ENCODE measurements at places on chromosomes 4 and X.

DNA sequence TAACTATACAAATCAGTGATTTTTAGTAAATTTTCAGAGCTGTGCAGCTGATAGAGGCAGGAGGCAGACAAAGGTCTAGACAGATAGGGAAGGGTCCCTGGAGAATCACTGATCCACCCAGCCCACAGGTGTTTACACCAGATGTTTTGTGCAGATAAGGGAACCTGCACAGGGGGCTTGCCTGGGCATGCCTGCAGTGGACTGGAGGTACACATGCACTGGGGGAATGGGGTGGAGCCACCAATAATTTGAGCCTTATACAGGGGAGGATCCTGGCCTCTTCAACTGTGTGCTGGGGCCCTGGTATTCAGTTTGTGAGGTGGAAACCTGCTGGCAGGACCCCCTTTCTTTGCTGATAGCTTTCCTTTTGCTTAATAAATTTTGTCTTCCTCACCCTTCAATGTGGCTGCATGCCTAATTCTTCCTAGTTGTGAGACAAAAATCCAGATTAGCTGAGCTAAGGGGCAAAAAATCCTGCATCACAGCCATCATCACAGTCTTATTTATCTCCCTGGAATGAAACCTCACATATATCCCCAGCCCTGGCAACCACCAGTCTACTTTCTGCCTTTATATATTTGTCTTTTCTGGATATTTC, 102.8 kb downstream of the KDM6A start:
- DNase-seq: no peak

- no peak for DNase-seq
Measured at GRCh38 chr4:7429601-7430078, 5.1 kb downstream of the PSAPL1 start.

GRCh38 chrX:76148753-76149152, 24.1 kb upstream of the PBDC1 start:
- no peak for DNase-seq

- DNase-seq: no peak
Measured at GRCh38 chr4:177803151-177803550, 360.9 kb upstream of the AGA start.

GRCh38 chr4:101356928-101357327, 9.6 kb upstream of the PPP3CA start:
- DNase-seq: no peak

GRCh38 chrX:112078606-112079005, 4.0 kb downstream of the TRPC5 start:
- DNase-seq: no peak

DNA sequence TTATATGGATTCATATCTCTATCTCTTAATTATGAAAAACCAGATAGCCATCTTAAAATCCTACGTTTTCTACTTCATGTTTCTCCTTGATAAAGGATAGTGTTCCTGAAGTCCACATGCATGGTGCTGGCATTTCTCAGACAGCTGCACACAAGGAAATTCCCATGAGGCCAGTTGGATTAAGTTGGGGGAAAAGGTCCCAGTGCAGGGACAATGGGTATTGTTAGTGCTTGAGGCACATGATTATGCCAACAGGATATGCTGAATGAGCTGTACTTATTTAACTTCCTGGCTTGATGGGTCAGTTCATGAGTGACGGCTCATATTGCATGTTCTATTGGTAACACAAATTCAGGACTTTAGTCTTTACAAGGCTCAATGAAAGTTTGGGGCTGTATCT, 913.9 kb upstream of the NDST4 start:
- DNase-seq: no peak

DNA sequence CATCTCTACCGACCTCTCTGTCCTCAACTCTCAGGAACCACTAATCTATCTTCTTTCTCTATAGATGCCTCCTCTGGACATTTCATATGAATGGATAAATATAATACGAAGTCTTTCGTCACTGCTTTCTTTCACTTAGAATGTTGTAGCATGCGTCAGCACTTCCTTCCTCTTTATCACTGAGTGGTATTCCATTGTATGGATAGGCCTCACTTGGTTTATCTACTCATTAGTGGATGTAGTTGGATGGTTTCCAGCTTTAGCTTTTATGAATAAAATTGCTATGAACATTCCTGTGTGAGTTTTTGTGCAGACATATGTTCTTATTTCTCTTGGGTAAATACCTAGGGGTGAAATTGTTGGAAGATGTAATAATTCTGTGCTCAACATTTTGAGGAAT, 528.2 kb upstream of the FAT1 start:
- no peak for DNase-seq

- no peak for DNase-seq
Measured at GRCh38 chrX:112913807-112914206, 73.2 kb upstream of the AMOT start.

DNA sequence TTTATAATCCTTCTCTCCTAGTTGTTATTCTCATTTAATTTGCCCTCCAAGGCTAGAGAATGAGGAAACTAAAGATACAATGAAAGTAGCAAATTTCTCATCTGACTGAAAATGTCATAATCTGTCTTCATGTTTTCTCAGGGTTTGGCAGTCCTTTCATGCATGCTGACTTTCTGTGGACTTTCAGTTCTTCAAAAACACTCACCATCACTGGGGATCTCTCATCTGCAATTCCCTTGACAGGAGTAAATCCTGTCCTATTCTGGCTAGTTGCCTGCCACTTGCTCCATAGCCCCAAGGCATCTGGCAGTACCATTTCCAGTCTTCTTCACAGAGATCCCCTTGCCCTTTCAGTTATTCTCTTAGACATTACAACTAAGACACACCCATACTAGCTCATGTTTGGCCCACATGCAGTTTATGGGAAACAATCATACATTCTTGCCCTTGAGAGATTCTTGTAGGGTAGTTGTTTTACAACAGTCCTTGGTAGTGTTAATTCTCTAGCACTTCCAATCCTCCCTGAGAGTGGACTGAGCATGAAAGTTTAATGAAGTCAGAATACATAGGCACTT, 449.7 kb upstream of the KLHL4 start:
- DNase-seq: no peak

GRCh38 chr4:32824336-32824735, 2104.2 kb downstream of the PCDH7 start:
- no peak for DNase-seq

- no peak for DNase-seq
Measured at GRCh38 chr4:166501941-166502382, 628.9 kb downstream of the TLL1 start.

- no peak for DNase-seq
Measured at GRCh38 chrX:120731386-120731785, 101.5 kb upstream of the C1GALT1C1 start.

DNA sequence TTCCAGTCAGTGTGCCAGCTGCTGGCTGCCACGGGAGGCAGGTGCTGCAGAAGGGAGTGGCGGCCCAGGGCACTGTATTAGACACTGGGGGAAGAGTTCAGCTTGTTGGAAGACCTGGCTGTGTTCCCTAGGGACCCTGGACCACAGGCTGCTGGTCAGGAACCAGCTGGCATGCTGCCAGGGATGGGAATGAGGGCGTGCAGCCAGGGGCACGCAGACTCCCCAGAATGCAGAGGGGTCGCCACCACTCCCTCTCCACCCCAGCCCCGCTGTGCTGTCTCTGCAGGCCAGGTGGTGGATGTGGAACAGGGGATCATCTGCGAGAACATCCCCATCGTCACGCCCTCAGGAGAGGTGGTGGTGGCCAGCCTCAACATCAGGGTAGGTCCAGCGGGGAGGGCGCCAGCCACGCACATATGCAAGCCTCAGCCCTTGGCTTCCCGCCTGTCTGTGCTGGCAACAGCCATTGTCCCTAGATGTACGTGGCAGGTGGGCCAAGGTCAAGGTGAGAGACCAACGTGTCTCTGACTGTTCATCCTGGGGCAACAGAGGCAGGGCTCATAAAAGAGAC, 12.3 kb downstream of the ABCD1 start:
- no peak for DNase-seq

GRCh38 chrX:106718709-106719108, 7.8 kb upstream of the RNF128 start:
- DNase-seq: no peak

DNA sequence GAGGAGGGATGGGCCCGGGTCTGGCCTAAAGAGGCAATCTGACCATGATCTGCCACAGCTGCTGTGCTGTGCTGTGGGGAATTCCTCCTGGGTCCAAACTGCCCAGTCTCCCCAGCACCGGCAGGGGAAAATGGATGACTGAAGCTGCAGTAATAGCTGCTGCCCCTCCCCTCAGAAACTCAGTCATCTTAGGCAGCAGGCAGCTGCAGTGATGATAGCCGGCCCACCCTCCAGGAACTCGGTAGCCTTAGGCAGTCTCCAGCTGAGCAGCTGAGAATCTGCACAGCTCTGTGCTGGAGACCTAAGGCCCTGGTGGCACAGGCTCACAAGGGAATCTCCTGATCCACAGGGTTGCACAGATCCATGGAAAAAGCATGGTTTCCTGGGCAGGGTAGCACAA, 113.4 kb upstream of the USP38 start:
- DNase-seq: no peak

DNA sequence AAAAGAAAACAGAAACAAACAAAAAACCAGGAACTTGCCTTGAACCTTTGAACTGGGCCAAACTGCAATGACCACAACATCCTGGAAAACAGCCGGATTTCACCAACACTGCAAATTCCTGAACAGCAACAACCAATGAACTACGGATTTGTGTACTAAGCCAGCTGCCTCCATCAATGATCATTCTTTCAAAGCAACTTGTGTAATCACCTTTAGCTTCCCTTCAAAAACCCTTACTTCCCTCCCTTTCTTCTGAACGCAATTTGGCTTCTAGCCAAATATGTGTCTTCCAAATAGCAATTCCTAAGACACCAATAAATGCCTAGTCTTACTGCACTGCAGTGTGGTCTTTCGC, 98.5 kb upstream of the FAM47C start:
- DNase-seq: no peak

DNA sequence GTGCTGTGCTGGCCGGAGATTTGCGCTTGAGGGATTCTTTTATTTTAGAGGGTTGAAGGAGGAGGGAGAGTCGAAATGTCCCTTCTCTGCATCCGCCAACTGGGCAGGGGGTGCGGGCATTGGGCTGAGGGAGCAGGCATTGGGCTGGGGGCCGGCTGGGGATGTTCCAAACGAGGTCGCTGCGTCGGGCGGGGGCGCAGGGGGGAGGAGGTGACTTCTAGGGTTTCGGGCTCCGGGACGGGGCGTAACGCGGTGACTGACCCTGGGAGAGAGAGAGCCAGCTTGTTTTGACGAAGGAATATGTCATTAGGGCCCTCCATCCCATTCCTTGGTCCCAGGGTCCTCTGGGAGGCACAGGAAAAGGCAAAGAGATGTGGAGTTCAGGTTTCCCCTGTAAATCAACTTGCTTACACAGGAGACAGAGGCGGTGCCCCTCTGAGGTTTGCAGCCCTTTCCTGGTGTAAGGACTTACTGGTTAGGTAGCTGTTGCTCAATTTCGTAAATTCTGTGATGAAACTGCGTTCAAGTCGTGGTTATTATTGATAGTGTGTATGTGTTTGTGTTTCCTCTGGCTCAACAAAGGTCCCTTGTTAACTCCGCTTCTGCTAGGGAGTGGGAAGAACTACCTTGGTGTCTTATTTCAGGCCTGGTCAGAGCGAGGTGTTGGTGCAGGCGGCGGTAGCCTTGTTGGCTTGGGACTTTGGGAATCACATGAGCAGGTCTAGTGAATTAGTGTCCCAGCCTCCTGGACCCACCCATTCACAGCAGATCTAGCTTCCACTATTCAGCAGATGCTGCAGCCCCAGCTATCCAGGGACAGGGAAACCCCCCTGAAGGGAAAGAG, 716 bp downstream of the FHIP1A start:
- no peak for DNase-seq

GRCh38 chrX:7378406-7378805, 230.5 kb upstream of the PUDP start:
- no peak for DNase-seq

- no peak for DNase-seq
Measured at GRCh38 chr4:61841714-61842113, 641.6 kb downstream of the ADGRL3 start.

GRCh38 chr4:14028862-14029261, 401.3 kb upstream of the BOD1L1 start:
- DNase-seq: no peak

DNA sequence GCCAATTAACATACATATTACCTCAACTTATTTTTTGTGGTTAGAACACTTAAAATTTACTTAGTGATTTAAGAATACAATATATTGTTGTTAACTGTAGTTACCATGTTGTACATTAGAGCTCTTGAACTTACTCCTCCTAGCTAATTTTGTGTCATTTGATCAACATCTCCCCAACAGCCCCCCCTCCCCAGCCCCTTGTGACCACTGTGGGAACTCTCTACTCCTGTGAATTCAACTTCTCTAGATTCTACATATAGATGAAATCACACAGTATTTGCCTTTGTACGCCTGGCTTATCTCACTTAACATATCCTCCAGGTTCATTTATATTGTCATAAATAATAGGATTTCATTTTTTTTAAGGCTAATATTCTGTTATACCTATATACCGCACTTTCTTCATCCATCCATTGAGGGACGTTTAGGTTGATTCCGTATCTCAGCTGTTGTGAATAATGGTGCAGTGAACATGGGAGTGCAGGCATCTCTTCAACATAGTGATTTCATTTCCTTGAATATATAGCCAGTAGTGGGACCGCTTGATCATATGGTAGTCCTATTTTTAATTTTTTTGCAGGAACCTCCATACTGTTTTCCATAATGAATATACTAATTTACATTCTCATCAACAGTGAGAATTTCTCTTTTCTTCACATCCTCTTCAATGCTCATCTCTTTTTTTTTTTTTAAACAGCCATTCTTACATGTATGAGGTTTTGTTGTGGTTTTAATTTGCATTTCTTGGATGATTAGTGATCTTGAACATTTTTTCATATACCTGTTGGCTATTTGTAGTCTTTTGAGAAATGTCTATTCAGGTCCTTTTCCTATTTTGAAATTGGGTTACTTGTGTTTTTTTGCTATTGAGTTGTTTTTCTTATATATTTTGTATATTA, 66.8 kb downstream of the RAPGEF2 start:
- DNase-seq: no peak

- no peak for DNase-seq
Measured at GRCh38 chr4:33411182-33411581, 2691.0 kb downstream of the PCDH7 start.

DNA sequence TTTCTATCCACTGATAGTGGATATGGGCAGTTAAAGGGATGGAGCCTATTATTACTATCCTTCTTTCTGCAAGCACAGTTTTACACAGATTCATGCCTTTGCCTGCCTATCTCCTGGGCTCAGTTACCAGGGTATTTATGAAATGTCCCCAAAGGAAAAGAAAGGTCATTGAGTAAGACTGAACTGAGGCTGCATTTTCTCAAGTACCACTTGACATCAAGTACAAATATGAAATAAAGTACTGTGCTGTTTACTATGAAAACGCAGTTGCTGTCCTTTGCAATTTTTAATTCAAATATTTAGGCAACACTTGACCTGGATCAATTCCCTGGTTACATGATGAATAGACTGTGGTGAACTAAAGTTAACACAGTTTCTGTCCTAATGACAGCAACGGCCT, 23.5 kb upstream of the SPANXN4 start:
- no peak for DNase-seq

DNA sequence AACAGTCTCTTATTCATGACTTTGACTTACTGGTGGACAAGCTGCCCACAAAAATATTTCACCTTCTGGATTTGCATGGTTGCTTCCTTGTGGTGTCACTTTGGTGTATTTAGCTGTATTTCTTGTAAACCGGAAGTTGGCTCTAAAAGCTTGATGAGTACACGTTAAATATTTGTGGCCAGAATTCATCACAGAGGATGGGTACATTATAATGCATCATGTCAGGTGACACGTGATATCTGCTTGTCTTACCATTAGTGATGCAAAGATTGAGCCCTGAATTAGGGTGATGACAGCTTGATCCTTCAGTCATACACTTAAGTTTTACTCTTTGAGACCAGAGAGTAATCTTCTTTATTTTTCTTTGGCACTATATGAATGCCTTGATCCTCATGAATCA, 188.3 kb upstream of the RPS6KA3 start:
- DNase-seq: no peak
